ENCODE measurements at places on chromosomes 6 and 20. TPM values are rescaled to one million over a fixed set of nuclear protein-coding genes. Genes with fewer than 3 reads are reported as not detected.

Gene CNR1
- polyA plus RNA-seq: 0.41 TPM

DNA sequence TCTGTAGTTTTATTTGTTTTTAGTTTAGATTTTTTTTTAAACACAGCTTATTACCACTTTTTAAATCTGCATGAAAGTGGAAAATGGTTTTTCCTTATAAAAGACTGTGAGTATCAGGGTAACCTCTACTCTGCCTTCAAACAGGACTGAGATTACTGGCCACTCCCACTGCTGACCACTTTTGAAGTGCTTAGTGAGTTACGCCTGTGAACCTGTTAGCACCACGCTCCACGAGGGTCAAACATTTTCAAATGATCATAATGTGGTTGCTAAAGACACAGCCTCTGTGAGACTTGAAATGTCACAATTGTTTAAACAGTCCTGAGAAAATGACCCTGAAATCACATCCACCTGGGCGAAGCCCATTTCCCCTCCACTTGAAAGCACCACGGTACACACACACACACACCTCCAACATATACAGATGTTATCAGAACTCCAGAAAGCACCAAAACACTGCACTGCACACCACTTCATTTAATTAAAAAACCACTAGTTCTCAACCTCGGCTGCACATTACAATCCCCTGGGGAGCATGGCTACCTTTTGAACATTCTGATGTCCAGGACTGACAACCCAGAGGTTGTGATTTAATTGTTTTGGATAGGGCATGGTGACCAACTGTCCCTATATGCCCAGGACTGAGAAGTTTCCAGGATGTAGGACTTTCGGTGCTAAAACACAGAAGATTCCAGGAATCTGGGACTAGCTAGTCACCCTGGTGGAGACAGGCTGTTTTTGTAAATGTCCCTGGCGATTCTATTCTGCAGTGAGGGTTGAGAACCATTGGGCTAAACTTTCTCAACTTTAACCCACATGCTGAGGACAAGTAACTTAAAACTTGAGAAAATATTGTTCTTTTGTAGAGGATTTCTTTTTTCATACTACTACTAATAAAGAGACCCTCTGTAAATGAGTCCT is 176.4 kb upstream of the MYLIP start:
- DNase-seq: no peak

DNA sequence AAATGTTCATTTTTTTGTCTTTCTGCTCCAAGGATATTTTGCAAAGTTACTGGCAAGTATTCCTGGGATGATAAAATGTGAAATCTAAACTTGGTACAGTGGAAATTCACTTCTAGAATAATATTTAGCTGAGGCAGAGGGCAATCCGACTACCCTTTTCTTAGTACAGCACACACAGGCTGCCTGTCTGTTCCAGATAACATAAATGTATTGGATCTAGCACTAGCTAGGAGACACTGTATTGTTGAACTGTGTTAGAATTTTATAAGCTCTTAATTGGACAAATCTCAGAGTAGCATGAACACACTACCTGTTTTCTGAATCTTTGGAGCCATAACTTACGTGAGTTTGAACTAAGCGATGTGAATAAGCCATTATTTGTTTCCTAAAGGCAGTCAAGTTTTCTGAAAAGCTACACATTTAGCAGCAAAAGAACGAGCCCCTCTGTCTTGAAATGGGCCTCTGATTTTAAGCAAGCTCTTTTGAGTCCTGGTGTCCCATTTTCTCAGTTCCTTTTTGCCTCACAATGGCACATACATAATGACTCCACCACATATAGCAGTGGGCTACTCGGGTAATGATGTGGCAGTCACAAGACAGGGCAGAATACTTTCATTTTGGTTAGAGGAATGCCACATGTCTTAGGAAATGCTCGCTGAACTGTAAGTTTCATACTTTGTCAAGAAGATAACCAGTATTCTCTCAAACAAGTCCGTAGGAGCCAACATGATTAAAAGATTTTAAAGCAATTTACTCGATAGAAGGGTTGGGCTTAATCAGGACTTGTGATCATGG is 116.5 kb upstream of the ESR1 start:
- DNase-seq: no peak

GRCh38 chr20:16806061-16806460 is 57.9 kb downstream of the OTOR start:
- no peak for DNase-seq

- DNase-seq: no peak
Observed at GRCh38 chr20:56358070-56358469, 704 bp upstream of the FAM210B start.

DNA sequence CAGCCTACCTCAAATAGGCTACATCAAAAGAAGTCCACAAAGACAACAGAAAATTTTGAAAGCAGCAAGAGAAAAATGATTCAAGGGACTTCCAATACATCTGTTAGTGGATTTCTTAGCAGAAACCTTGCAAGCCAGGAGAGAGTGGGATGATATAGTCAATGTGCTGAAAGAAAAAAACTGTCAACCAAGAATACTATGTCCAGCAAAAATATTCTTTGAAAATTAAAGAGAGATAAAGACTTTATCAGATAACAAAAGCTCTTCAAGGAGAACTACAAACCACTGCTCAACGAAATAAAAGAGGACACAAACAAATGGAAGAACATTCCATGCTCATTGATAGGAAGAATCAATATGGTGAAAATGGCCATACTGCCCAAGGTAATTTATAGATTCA is 34.0 kb downstream of the MCHR2 start:
- no peak for DNase-seq

DNA sequence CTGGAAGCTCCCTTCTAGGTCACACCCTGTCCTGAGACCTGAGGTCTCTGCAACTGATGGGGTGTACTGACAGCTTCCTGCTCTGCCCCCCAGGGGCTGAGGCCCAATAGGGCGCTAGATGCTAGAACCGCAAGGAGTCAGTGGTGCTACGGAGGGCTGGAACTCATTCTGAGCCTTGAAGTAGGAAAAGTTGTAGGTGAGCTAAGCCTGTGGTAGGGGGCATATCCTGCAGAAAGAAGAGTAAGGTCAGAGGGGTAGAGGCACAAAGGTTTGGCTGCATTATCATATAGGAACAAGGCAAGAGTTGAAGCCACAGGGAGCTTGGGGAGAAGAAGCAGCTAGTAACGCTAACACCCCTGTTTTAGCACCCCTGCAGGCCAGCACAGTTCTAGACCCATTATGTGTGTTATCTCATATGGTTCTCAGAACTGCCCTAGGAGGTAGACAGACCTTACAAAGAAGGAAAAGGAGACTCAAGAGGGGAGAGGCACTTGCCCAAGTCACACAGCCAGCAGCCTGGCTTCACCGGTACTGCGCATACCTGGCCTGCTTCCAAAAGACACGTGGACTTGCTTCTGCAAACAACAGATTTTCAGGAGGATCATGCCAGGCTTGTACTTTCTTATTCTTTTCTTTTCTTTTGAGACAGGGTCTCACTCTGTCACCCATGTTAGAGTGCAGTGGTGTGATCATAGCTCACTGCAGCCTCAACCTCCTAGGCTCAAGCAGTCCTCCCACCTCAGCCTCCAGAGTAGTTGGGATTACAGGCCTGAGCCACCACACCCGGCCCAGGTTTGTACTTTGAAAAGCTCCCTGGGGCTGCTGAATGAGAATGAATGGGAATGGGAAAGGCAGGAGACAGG is 156.1 kb downstream of the MRPL14 start:
- no peak for DNase-seq

- no peak for DNase-seq
Observed at GRCh38 chr6:73250016-73250415, 13.0 kb downstream of the KHDC1 start.

Gene PSORS1C2
- not detected for polyA plus RNA-seq

Gene ACSS1
- polyA plus RNA-seq: 29.3 TPM

DNA sequence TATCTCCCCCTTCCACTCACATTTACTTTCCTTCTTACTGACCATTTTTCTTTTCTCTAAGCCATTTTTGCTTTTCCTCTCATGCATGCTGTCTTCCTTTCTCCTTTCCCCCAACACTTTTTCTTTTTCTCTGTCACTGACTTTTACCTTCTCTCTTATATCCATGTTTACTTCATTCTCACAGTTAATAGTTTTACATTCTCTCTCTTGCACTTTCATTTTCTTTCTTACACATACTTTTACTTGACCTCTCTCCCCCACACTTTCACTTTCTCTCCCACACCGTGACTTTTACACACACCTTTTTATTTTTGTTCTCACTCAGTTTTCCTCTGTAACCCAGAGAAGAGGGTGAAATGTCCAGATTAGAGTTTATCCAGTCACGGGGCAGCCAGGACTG is 636.3 kb downstream of the PTPRT start:
- DNase-seq: no peak

GRCh38 chr20:44362466-44362940 is 7.0 kb downstream of the HNF4A start:
- DNase-seq: no peak

Gene JPH2
- polyA plus RNA-seq: 78.2 TPM

Gene TGM3
- 0.05 TPM for polyA plus RNA-seq

All from right cardiac atrium (tissue), 5 donors.